ENCODE measurements at places on chromosomes 4 and X.

GRCh38 chrX:153947009-153947769, 2.7 kb upstream of the RENBP start:
- DNase-seq, result peak; percentile 84

DNA sequence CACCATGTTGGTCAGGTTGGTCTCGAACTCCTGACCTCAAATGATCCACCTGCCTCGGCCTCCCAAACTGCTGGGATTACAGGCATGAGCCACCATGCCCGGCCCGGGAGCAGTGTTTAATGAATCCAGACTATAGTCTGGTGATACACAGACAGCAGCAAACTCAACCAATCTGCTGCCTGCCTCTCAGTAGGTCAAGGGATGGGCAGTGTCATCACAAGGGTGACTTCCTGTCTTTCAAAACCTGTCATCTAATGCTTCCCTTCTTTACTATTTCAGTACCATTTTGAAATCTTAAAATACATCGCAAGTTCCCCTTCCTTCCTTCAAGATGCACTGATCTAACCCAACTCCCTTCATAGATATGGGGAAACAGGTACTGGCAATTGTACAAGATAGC, 8.4 kb downstream of the RPL39 start:
- no peak for DNase-seq

DNA sequence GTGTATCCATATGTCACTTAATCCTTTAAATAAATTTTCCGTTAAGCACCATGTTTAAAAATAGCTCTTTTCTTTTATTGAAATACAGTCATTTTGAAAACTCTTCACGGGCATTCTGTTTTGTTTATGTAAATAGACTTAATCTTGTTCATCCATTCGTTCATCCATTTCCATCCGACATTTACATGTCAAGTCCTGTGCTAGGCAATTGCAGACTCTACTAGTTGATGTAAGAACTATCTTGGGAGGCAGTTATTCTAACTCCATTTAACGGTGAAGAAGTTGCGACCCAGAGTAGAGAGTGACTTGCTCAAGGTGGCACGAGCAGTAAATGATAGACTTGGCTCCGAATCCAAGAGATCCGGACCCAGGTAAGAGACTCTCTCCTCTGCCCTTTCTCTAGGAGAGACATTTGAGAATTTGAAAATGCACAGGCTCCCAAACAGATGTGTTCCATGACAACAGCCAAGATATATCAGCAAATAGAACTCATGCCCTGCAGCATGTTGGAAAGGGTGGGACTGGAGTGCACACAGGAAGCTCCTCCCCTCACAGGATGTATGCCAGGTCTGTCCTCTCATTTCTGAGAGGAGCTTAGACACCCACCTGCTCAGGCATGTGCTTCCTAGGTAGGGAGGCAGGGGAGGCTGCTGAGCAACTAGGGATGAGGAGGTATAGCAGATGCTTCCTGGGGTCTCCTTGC, 64.5 kb downstream of the DRD5 start:
- DNase-seq, result peak; percentile 4

DNA sequence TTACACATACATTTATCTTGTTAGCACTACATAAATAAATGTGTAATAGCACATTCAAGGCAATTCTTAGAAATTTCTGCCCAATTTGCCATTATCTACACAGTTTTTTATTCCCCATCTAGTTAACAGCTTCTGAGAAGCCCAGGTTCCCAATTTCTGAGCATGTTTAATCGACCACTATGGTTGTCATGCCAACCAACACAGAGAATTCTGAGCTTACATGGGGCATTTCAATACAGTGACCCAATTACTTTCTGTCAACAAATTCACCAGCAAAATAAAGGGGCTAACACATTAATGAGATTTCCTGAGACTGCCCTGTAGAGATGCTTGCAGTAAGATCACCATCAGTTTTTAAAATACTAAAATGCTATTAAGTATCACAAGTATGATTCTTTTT, 22.0 kb downstream of the GPM6A start:
- peak; percentile 31 for DNase-seq
